Neural cell (in vitro differentiated cells): ENCODE measurements at places on chromosomes 7 and 10. TPM values are rescaled to one million over a fixed set of nuclear protein-coding genes. Genes with fewer than 3 reads are reported as not detected.

The NRG3 gene
- 12.7 and 14.0 TPM in 2 replicates for polyA plus RNA-seq

The FUOM gene
- polyA plus RNA-seq = not detected in 2 replicates

The EPHB4 gene
- 0.92 and 1.4 TPM in 2 replicates for polyA plus RNA-seq

The WEE2 gene
- polyA plus RNA-seq = 0.34 and 0.63 TPM in 2 replicates

The RSPH10B gene
- 1.6 and 2.0 TPM in 2 replicates for polyA plus RNA-seq

The OGDH gene
- 16.9 and 23.6 TPM in 2 replicates for polyA plus RNA-seq

The CARD11 gene
- not detected in 2 replicates for polyA plus RNA-seq

The CFAP46 gene
- polyA plus RNA-seq = 2.6 and 3.5 TPM in 2 replicates

The NRBF2 gene
- polyA plus RNA-seq = 29.1 and 32.7 TPM in 2 replicates

The NPSR1 gene
- polyA plus RNA-seq = not detected in 2 replicates

The COPG2 gene
- polyA plus RNA-seq = 37.9 and 41.0 TPM in 2 replicates
